Hindlimb muscle (tissue), 1 donor: ENCODE measurements at places on chromosomes 11 and 22.

DNA sequence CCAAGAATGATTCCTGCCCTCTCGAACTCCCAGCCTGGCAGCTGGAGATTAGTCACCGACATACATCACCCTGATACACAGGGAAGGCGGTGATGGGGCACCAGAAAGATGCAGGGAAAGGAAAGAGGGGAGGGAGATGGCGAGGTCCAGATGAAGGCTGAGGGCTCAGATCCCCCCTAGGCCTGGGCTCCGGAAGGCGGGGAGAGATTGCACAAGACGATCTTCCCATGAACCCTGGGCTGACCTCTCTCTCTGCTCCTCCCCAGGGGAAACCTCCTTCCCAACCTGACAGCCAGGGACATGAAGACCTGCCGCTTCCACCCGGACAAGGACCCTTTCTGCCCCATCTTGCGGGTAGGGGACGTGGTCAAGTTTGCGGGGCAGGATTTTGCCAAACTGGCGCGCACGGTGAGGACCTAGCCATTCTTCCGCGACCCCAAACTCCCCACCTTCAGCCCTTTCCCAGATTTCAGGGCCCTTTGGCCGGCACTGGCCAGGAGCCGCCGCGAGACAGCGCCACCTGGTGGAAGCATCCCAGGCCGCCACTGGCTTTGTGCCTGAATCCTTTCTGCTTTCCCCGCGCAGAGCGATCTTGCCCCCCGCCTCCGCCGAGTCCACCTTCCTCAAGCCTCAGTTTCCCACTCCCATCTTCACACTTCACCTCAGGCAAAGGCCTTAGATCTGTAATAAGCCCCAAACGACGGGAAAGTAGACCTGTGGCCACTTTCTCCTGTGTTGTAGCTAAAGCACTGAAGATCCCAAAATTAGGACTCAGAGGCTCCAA, 11.5 kb downstream of the P2RX3 start:
- peak; percentile 60 for DNase-seq

DNA sequence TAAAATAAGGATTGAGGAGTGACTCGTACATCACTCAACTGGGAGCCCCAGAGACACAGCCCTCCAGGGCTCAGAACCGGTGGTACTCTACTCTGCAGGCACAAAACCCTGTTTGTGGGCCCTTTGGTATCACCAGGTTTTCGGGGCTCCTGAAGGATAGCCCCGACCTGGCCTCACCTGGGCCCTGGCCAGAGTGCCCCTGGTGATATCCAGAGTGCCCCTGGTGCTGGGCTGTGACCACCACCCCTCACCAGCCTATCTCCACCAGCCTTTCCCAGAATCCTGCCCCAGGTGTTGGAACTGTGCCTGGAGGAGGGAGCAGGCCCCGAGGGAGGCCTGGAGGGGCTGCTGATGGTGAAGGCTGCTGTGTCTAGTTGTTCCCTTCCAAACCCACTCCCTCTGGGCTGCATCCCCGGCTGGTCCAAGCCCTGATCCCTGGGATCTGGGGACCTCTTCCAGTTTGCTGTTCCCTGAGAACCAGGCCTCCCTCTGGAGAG, 2.2 kb upstream of the GGT5 start:
- no peak for DNase-seq

GRCh38 chr11:60396799-60397198, 540 bp downstream of the MS4A14 start:
- no peak for DNase-seq

- peak; percentile 39 for DNase-seq
Measured at GRCh38 chr11:19422276-19422675, 181.5 kb upstream of the E2F8 start.

DNA sequence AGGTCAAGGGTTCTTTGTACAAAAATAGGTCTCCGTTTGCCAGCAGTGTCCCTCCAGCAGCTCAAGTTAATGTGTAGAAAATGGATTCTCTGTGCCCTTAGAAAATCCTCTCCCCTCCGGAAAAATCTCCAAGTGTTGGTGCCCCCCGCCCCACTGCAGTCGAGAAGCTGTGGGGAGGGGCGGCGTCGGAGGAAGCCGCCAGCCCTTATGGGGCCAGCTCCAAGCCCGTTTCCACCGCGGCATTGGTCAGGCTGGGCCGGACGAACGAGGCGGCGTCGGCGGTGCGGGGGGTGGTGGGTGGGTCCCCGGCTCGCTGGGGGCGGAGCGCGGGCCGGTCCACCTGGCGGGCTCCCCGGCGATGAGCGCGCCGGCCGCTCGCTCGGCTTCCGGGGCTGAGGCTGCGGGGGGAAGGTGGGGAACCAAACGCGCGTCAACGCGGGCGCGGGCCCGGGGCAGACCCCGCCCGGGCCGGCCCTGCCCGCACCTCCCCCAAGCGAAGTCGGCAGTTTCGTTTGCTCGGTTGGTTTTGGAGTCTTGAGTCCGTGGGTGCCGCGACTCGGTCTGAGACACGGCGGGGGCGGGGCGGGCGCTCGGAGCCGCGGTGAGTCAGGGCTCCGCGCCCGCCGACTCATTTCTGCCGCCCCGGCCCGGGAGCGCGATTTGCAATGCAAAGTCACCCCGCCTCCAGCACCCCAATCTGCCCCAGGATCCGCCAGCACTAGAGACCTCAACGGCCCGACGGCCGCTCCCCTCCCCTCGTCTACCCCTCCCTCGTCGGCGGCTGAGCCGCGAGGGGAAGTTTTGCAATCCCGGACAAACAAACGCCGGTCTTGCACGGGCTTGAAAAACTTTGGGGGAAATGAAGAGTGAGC, 1.4 kb downstream of the ASCL2 start:
- peak; percentile 31 for DNase-seq
